ENCODE measurements at places on chromosomes 12 and 14. TPM values are rescaled to one million over a fixed set of nuclear protein-coding genes. Genes with fewer than 3 reads are reported as not detected.

GRCh38 chr12:94832780-94833681 lies 170.5 kb downstream of the NDUFA12 start:
- no peaks in the 10 kb centered on the region for H3K27me3 ChIP-seq
- H3K36me3 ChIP-seq, result no peaks in the 10 kb centered on the region
- H3K4me3 ChIP-seq, result no peak overlapping the region
- DNase-seq, result no peak

- no peaks in the 10 kb centered on the region for H3K36me3 ChIP-seq
- no peak overlapping the region for H3K27ac ChIP-seq
- peaks cover 16% of the 10 kb centered on the region for H3K4me1 ChIP-seq
- DNase-seq, result no peak
Observed at GRCh38 chr12:3987571-3987970, 114.4 kb upstream of the PARP11 start.

- H3K4me1 ChIP-seq, result peaks cover 60% of the 10 kb centered on the region
- DNase-seq, result no peak
- no peaks in the 10 kb centered on the region for H3K27me3 ChIP-seq
- no peak overlapping the region for H3K27ac ChIP-seq
- H3K4me3 ChIP-seq, result no peak overlapping the region
Observed at GRCh38 chr12:120826335-120826734, 77.8 kb downstream of the SPPL3 start.

CDKN3 gene
- total RNA-seq, result 88.9 TPM

- no peak overlapping the region for H3K4me3 ChIP-seq
- peaks cover 8% of the 10 kb centered on the region for H3K36me3 ChIP-seq
- no peaks in the 10 kb centered on the region for H3K27me3 ChIP-seq
- H3K27ac ChIP-seq, result no peak overlapping the region
Observed at GRCh38 chr12:108839890-108840230, 17.5 kb downstream of the SSH1 start.

DNA sequence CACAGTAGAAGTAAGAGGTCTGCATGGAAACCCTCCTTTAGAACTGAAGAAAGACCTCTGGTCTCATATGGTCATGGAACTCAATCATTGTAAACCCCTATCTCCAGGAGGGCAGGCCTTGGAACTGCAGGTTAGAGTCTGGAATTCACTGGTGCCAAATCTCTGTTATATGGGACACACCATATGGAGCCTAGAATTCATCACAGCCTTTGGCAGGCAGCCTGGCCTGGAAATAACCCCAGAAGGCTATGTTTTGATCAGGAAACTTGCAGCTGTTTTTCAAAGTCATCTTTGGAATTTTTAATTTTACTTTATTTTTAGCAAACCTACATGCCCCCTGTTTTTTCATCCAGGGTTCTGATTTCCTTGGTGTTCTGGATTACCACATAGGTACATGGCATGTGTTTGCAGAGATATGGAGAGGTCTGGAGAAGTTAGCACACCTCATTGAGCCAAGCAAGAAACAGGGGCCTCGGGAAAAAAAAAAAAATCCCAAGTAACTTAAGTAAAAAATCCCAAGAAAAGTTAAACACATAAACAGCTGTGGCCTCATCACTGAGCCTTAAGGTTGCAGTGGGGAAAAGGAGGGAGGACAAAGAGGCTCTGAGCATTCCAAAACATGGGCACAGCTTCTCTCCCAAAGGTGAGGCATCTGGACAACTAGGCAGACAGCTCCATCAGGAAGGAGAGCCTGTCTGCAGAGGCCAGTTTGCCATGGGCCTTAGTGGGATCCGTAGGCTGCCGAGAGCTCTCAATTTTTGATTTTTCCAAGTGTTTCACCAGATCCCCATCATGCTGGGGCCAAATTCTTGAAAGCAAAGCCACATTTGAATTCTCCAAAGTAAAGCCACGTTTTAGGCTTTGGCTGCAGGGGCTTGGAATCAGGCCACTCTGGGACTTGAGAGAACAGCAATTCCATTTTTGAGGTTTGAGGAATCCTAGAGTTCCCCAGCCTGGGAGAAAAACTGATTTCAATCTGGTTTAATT lies 339.6 kb upstream of the TBX3 start:
- no peak overlapping the region for H3K4me3 ChIP-seq
- no peaks in the 10 kb centered on the region for H3K27me3 ChIP-seq
- H3K4me1 ChIP-seq, result no peaks in the 10 kb centered on the region
- no peaks in the 10 kb centered on the region for H3K36me3 ChIP-seq

DNA sequence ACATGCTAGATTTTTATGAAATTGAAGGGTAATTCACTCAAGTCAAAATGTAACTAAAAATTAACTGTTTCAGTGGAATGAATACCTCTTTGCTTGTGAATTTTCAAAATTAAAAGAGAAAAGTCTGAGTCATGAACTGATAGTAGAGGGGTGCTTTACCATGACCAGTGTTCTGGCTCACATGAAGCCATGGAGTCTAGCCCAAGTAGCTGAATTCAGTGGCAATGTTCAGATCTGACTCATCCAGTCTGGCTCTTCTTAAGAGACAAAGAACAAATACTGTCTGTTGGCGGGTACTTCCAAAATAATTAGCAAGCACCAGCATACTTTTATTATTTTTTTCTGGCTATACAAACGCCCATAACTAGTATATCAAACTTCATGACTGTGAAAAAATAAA lies 366.3 kb upstream of the GARIN6 start:
- DNase-seq, result no peak
- no peak overlapping the region for H3K4me3 ChIP-seq
- no peak overlapping the region for H3K27ac ChIP-seq
- H3K36me3 ChIP-seq, result no peaks in the 10 kb centered on the region
- H3K4me1 ChIP-seq, result no peaks in the 10 kb centered on the region

GLIPR1L2 gene
- not detected for total RNA-seq

DNA sequence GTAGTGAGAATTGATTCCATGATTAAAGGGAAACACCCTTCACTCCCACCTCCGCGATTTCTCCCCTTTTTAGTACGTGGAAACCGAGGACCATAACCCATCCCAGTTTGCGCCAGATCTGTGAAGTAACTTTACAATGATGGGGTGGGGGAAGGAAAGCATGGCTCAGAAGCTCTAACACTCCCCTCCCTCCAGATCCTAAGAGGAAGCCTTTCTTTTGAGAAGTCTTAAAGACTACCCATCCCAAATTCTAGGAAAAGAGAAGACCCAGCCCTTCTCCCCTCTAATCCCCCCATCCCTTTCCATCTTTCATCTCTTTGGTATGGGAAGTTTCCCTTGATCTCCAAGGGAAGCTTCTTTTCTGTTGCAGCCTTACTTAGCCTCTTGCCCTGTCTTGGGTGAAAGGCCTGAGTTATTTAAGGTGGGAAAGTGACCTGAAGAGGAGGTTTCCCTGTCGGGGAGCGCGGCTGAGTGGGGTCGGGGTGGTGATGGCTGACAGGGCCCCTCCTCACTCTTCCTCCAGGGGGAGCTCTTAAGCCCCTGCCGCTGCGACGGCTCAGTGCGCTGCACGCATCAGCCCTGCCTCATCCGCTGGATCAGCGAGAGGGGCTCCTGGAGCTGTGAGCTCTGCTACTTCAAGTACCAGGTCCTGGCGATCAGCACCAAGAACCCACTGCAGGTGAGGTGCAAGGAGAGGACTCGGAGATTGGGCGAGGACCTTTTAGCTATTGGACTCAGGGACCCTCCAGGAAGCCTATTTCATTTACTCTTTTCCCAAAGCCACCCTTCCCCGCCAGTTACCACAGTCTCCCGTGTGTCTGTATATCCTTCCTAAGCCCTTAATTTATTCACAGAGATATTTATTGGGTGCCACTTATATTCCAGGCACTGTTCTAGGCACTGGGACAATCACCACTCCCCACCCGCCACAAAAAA lies 1.8 kb downstream of the MARCHF9 start:
- H3K4me1 ChIP-seq, result peaks cover 39% of the 10 kb centered on the region
- no peaks in the 10 kb centered on the region for H3K36me3 ChIP-seq
- peak overlapping the region; percentile 81 for H3K4me3 ChIP-seq
- no peak for DNase-seq
- peak overlapping the region; percentile 67 for H3K27ac ChIP-seq

DNA sequence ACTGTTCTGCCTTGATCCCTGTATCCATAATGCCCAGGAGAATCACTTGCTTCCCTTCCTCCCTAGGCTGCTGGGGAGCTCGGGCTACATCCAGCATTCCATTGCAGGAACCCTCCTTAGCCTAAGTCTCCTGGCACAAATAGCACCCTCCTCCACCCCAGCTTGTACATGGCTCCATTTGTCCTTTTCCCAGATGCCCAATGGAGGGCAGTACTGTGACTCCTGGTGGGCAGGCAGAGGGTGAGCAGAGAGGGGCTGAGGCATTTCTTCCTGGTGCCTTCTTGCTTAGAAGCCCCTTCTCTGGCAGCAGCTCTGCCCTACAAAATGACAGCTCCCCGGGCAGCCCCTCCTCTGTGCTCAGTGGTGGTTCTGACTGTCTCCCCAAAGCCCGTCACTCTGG lies 86.5 kb downstream of the RBM19 start:
- H3K27ac ChIP-seq, result no peak overlapping the region
- no peaks in the 10 kb centered on the region for H3K4me1 ChIP-seq
- peaks cover 3% of the 10 kb centered on the region for H3K36me3 ChIP-seq
- DNase-seq, result no peak
- no peak overlapping the region for H3K4me3 ChIP-seq

DNA sequence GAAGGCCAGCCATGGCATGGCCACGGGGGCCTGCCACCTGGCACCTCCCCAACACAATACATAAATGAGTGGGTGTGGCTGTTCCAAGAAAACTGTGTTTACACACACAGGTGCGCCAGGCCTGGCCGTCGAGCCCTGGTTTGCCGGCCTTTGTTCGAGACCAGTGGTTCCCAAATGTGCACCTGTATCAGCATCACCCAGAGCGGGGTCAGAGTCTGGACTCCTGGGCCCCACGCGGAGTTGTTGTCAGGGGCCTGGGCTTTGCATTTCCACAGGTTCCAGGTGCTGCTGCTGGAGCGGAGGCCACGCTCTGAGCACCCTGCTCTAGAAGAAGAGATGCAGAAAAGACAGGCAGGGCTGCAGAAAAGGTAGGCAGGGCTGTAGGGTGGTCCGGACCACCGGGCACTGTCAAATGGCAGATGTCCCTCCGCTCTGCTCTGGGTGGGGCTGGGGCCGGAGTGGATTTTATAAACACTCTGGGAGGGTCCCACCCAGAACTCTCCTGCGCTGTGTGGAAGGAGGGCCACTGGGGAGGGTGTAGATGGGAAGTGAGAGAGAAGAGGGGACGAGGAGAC lies 4.2 kb upstream of the ASPG start:
- H3K36me3 ChIP-seq, result no peaks in the 10 kb centered on the region
- no peaks in the 10 kb centered on the region for H3K4me1 ChIP-seq
- no peaks in the 10 kb centered on the region for H3K27me3 ChIP-seq
- no peak overlapping the region for H3K4me3 ChIP-seq
- DNase-seq, result no peak

- H3K27ac ChIP-seq, result no peak overlapping the region
- peaks cover 13% of the 10 kb centered on the region for H3K27me3 ChIP-seq
- H3K36me3 ChIP-seq, result no peaks in the 10 kb centered on the region
- peak; percentile 7 for DNase-seq
Observed at GRCh38 chr12:130661486-130662255, 54.4 kb downstream of the RIMBP2 start.

SRRM4 gene
- total RNA-seq, result not detected

SMCO2 gene
- total RNA-seq, result not detected

- H3K27ac ChIP-seq, result peak overlapping the region; percentile 95
- no peaks in the 10 kb centered on the region for H3K27me3 ChIP-seq
Observed at GRCh38 chr12:124938587-124938986, 24.1 kb upstream of the UBC start.

- no peaks in the 10 kb centered on the region for H3K4me1 ChIP-seq
- no peak overlapping the region for H3K4me3 ChIP-seq
- no peak overlapping the region for H3K27ac ChIP-seq
- H3K27me3 ChIP-seq, result no peaks in the 10 kb centered on the region
Observed at GRCh38 chr14:34662561-34663088, 32.7 kb upstream of the SNX6 start.

DNA sequence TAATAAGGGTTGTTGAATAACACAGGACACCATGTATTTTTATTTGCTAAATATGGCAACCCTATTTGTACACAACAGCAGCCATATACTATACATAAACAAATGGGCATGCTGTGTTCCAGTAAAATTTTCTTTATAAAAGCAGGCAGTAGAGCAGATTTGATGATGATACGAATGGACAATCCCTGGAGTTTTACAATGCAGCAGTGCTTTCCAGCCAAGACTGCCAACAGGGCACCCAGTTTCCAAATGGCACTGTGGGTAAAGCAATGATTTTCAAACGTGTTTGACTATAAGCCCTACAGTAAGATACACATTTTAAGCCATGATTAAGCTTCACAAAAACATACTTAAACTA lies 282.7 kb downstream of the NUAK1 start:
- H3K36me3 ChIP-seq, result no peaks in the 10 kb centered on the region
- H3K27me3 ChIP-seq, result no peaks in the 10 kb centered on the region
- DNase-seq, result no peak
- no peaks in the 10 kb centered on the region for H3K4me1 ChIP-seq
- H3K27ac ChIP-seq, result no peak overlapping the region

DNA sequence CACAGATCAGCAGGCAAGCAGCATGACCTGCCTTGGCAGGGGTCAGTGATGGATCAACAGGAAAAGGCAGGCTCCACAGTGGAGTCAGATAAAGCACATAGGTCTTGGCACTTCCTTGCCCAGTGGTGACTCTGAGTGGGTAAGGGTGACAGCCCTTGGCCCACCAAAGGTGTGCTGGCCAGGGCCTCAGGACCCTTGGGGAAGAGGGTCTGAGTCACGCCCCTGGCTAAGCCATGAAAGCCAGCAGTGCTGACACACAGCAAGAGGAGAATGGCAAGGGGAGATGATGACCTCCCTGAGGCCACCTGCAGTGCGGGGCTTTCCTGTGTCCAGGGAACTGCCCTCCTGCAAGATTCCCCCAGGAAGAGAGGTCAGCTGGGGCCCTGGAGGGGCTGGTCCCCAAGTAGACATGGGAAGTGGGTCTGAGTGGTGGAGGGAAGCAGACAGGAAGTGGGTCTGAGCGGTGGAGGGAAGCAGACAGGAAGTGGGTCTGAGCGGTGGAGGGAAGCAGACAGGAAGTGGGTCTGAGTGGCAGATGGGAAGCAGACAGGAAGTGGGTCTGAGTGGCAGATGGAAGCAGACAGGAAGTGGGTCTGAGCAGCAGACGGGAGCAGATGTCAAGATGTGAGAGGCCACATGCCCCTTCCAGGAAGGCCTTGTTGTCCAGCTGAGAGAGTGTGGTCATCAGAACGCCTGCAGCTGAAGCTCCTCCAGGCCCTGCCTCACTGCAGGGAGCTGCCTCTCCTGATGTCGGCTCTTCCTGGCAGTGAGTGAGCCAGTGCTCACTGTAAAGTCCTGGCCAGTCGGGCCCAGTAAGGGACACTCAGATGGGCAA lies 34.8 kb downstream of the DIO3 start:
- H3K36me3 ChIP-seq, result no peaks in the 10 kb centered on the region
- H3K27ac ChIP-seq, result no peak overlapping the region
- no peak overlapping the region for H3K4me3 ChIP-seq
- no peak for DNase-seq
- no peaks in the 10 kb centered on the region for H3K4me1 ChIP-seq

DNA sequence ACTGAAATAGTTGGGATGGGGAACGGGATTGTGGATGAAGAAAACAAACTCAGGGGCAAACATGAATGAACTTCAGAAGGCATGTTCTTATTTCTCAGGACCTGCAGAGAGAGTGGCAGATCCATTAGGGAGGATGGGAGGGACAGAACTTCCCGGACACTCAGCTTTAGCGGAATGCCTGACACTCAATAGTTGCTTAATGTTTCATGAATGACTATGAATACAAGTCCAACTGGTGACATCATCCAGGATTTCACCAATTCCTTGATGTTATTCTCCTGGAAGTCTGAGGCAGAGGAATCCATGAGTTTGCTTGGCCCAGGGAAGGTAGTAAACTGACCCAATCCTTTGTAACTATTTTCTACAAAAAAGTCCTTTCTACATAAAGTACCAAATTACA lies 37.8 kb upstream of the LRRC10 start:
- H3K36me3 ChIP-seq, result no peaks in the 10 kb centered on the region
- peaks cover 11% of the 10 kb centered on the region for H3K27me3 ChIP-seq
- H3K4me3 ChIP-seq, result no peak overlapping the region
- no peaks in the 10 kb centered on the region for H3K4me1 ChIP-seq

CACNA2D4 gene
- total RNA-seq, result 7.2 TPM
